ENCODE measurements at places on chromosomes 2 and 18.
A peak's percentile ranks its signal among the peaks of the same experiment; 100 is the strongest.

DNA sequence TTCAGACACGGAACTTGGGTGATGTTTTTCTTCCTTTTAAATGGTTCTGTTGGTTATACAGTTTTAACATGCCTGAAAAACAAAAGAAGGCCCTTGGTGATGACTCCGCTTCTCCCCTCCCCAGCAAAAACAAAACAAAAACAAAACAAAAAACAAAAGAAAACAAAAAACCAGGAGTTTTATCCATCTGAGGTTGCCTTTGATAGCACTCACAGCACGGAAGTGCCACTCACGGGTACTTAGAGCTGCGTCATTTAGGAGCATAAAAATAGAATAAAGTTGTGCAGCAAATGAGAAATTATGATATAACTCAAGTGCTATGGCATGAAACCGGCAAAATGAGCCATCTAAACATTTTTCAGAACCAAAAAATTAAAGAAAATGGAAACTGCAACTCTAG lies 57.7 kb downstream of the ZEB2 start:
- no peak for DNase-seq

DNA sequence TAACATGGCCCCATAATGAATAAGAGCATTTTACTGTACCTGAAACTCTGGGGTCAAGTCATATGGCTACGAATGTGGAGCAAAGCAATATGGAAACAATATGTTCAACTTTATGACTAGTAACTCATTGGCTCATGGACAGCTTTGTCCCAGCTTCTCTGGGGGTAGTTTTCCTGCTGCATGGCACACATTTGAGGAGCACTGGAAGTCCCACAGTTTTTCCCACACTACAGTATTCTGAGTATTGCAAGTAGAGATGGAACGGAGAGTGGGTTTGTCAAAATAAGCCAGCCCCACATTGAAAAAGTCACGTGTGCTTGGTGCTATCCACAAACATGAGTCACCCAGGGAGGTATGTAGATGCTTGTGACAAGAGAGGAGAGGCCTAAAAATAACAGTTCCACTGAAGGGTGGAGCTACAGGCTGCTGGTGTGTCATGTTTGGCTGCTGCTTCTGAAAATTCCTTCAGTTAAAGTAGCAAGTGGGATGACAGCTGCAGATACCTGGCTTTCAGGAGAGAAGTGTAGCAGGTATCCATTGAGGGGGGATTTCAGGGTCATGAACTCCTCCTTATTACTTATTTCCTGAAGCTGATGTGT lies 48.2 kb upstream of the CTAGE1 start:
- no peak for DNase-seq

DNA sequence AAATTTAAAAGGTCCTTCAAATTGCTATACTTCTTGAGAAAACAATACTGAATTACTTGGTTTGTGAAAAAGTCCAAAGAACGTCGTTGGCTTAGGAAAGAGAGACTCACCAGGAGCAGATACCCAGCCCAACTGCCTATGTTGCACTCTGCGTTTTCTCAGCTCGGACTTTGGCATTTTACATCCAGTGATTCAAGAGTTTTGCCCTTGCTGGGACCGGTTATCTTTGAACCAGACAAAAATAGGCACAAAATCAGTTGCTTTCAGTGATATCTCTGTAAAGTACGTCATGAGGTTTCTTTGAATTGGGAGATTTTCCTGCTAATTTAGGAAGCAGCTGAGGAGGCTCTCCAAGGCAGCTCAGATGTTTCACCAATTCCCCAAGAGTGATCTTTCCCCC lies 29.3 kb downstream of the FHOD3 start:
- DNase-seq = no peak

- DNase-seq = no peak
These were observed 480.9 kb downstream of the TXNL1 start for GRCh38 chr18:56157541-56157940.

DNA sequence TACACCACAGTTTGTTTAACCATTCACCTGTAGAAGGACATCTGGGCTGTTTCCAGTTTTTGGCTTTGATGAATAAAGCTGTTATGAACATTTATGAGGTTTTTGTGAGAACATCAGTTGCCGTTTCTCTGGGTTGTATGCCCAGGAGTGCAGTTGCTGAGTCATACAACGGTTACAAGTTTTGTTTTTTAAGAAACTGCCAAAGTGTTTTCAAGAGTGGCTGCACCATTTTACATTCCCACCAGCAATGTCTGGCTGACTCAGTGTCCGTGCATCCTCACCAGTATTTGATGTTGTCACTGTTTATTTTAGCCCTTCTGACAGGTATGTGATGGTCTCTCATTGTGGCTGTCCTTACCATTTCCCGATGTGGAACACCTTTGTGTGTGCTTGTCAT lies 48.0 kb upstream of the GPR17 start:
- DNase-seq = no peak

GRCh38 chr18:35000457-35000856 lies 40.8 kb upstream of the MAPRE2 start:
- no peak for DNase-seq

DNA sequence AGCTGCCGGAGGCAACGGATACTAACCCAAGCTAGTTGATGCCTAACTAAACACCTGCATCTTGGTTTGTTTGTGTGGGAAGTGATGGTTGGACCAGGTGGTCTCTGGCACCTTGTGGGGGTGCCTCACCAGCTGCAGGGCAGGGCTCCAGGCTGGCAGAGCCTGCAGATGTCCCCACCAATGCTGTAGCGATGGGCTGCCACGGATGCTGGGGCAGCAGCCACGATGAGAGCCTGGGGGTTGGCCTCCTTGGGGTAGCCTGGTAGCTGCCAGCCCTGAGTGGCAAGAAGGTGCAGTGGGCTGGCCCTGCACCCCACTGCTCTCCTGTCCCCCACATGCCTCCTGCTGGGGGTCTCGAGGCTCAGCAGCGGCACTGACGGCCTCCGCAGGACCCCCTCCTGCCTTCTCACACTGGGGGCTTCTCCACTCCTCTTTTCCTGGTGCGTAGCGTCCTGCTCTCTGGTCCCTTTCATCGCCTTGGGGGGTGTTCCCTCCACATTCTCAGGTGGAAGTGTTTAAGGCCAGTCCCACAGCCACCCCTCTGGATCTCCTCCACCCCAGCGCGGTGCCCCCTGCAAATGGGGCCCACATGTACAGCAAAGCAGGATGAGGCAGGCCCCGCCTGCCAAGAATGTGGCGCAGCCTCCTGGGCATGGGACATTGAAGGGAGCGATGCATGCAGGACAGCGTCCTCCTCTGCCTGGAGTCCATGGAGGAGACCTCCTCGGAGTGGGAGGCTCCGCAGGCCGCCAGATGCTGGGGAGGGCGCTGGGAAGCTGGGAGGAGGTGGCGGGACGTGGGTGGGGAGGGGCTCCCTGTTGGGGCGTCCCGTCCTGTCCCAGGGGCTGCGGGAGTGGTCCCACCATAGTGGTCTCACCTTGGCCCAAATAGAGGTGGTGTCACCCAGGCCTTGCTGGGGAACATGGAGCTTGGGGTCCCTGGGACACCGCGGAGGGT lies 173.1 kb downstream of the ASB1 start:
- DNase-seq = no peak

GRCh38 chr18:11520536-11520935 lies 88.9 kb upstream of the SLC35G4 start:
- no peak for DNase-seq

- DNase-seq = peak; percentile 22
These were observed 754.9 kb downstream of the RNF144A start for GRCh38 chr2:7672027-7672684.

DNA sequence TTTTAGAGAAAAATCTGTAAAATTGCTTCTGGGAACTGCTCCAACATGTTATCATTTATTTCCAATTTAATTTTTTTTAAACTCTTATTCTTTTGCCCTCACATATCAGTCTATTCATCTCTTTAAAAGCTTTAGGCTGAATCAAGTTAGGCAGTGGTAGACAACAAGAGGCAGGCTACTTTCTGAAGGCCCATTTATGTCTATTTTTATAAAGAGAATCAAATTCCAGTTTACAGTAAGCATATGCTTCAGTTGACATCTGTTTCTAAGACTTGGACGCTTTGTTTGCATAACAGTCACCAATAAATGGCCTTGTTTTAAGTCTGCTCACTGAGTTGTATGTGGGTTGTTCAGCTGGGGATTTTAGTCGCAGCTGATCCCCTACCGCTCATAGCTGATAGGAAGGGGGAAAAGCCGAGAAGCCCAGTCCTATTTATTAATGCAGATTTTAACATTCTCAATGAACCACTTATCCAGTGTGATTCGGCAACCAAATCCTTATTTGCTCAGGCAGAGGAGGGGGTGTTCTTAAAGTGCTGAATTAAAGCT lies 260.4 kb upstream of the SIX3 start:
- DNase-seq = no peak

GRCh38 chr18:136433-136832 lies 21.9 kb upstream of the USP14 start:
- DNase-seq = no peak

DNA sequence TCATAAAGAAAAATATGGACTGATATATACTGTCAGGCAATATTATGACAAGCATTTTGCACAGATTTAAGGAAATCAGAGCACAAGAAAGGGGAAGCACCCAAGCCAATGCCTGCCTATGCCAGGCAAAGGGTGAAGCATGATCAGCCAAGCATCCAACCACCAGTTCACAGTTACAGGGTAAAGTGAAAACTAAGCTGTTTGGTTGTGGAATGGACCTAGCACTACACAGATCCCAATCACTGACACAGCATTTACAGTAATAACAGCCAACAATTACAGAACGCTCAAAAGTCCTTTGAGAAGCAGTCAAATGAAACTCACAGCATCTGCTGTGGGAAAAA lies 90.3 kb downstream of the SP3 start:
- no peak for DNase-seq

DNA sequence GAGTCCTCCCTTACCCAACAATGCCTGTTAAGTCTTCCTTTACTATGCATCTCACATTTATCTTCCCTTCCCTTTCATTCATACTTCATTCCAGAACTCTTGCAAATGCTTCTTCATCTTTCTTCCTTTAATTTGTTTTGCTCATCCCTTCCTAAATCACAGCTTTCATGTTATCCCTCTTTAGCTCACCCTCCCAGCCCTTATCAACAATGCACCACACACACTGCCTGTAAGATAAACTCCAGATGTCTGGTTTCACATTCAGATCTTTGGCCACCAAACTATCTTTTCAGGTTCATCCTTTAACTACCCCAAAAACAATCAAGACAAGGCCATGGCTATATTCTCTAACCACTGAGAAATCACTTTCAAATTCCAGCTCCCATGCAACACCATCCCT lies 3.4 kb downstream of the CCDC93 start:
- DNase-seq = no peak
